T-helper 1 cell treated with Interleukin-12 subunit alpha and Interleukin-12 subunit beta and Interleukin-4 antibody, amounts not matched to agents 30 ng/mL and 1 ng/mL, for 36 hours (primary cell): ENCODE measurements at places on chromosomes 6 and 20. TPM values are rescaled to one million over a fixed set of nuclear protein-coding genes. Genes with fewer than 3 reads are reported as not detected.

SNRPB2 gene
- total RNA-seq: 95.4 and 96.5 TPM in 2 replicates

RRAGD gene
- total RNA-seq: 9.5 and 11.5 TPM in 2 replicates

UBE2C gene
- 132 and 140 TPM in 2 replicates for total RNA-seq

GSTA3 gene
- not detected in 2 replicates for total RNA-seq

AIF1 gene
- total RNA-seq: 47.7 and 54.0 TPM in 2 replicates

CCDC28A gene
- 21.2 and 22.1 TPM in 2 replicates for total RNA-seq
